ENCODE measurements at places on chromosomes 5 and 9.

DNA sequence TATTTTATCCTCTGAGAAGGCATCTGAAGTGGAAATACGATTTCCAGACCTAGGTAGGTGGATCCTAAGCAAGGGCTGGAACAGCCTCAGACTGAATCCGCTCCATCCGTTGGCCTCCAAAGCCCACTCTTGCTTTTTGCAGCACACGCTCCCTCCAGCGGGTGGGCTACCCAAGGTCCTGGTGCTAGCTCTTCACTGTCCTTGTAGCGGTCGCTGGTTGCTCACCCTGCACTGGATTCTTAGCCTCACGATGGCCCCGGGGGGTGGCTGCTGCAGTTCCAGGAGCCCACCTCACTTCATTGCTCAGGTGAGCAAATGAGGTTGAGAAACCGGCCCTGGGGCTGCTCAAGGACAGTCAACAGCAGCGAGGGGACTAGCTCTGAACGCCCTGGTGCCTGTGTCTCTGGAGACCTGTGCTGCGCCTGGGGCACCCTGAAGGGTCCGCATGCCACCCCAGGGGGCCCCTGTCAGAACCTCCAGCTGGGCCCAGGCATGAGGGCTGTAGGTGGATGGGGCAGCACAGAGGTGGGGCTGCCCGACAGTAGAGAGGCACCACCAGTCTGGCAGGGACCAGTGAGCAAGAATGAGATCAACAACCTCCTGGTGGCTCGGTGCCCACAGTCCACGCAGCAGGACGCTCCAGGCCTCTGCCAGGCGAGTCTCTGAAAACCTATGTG is 4.3 kb downstream of the MGAT4B start:
- DNase-seq = no peak

GRCh38 chr5:26955161-26955560 is 83.2 kb downstream of the CDH9 start:
- no peak for DNase-seq

GRCh38 chr9:31542384-31543055 is 841.9 kb upstream of the ACO1 start:
- no peak for DNase-seq

- no peak for DNase-seq
Measured at GRCh38 chr5:121156565-121156964, 692.5 kb downstream of the PRR16 start.

- no peak for DNase-seq
Measured at GRCh38 chr5:177361418-177362291, 3.9 kb downstream of the RGS14 start.

GRCh38 chr5:171978016-171978415 is 28.4 kb downstream of the FBXW11 start:
- DNase-seq = no peak

GRCh38 chr9:105887679-105888078 is 193.3 kb downstream of the TMEM38B start:
- DNase-seq = no peak

- no peak for DNase-seq
Measured at GRCh38 chr5:33894566-33894965, 2.8 kb upstream of the ADAMTS12 start.

Data from stimulated activated CD4-positive, alpha-beta T cell treated with anti-CD3 and anti-CD28 coated beads, Interleukin-4, amount 100 ng/mL, for 4 hours (primary cell).